ENCODE measurements at places on chromosomes 3 and 15. TPM values are rescaled to one million over a fixed set of nuclear protein-coding genes. Genes with fewer than 3 reads are reported as not detected.

Gene ZPLD1
- total RNA-seq = 0.28 TPM

Gene MST1R
- 0.14 TPM for total RNA-seq

Gene PLSCR2
- not detected for total RNA-seq

Gene ILDR1
- not detected for total RNA-seq

Gene CCR3
- not detected for total RNA-seq

Gene CSTA
- 8.0 TPM for total RNA-seq

Gene TP63
- total RNA-seq = under 0.01 TPM

Gene SNX33
- 13.5 TPM for total RNA-seq
